ENCODE measurements at places on chromosomes 5 and 9. TPM values are rescaled to one million over a fixed set of nuclear protein-coding genes. Genes with fewer than 3 reads are reported as not detected.

The TMC1 gene
- total RNA-seq = 0.68 TPM

The CDH12 gene
- total RNA-seq = not detected

The RORB gene
- total RNA-seq = 0.82 TPM

The CTXN3 gene
- not detected for total RNA-seq

The SOX30 gene
- total RNA-seq = not detected

The BHMT2 gene
- total RNA-seq = 3.3 TPM

The SH3GL2 gene
- not detected for total RNA-seq

The LURAP1L gene
- 29.0 TPM for total RNA-seq

The PTGDS gene
- 33.0 TPM for total RNA-seq

The FGF1 gene
- 3.8 TPM for total RNA-seq

The PDE6A gene
- not detected for total RNA-seq

The CD14 gene
- total RNA-seq = 107 TPM

The C9orf78 gene
- 44.6 TPM for total RNA-seq

The MTAP gene
- 20.6 TPM for total RNA-seq

The BHMT gene
- not detected for total RNA-seq

The CTSV gene
- total RNA-seq = 1.9 TPM

The SEMA5A gene
- 69.7 TPM for total RNA-seq

The CLINT1 gene
- total RNA-seq = 84.5 TPM

The SLC36A2 gene
- total RNA-seq = not detected

The AQP3 gene
- total RNA-seq = 1.5 TPM

The ANKRD34B gene
- total RNA-seq = not detected

The CER1 gene
- not detected for total RNA-seq

The ARL14EPL gene
- not detected for total RNA-seq

The MUSK gene
- not detected for total RNA-seq

The PDGFRB gene
- total RNA-seq = 52.9 TPM

The SPACA9 gene
- total RNA-seq = 3.2 TPM

The CDH6 gene
- 11.9 TPM for total RNA-seq

The PRSS3 gene
- 8.0 TPM for total RNA-seq

The TEX53 gene
- not detected for total RNA-seq

The WDR38 gene
- not detected for total RNA-seq

The PRRX2 gene
- total RNA-seq = 15.1 TPM

The ZSWIM6 gene
- total RNA-seq = 5.3 TPM

The FST gene
- total RNA-seq = 38.1 TPM

The PDLIM7 gene
- 147 TPM for total RNA-seq

The OLFML2A gene
- 0.98 TPM for total RNA-seq

The PHYHD1 gene
- 6.1 TPM for total RNA-seq

The SLC6A3 gene
- not detected for total RNA-seq

The HRCT1 gene
- total RNA-seq = 12.0 TPM

The TOR4A gene
- total RNA-seq = 16.6 TPM

The PRLR gene
- total RNA-seq = 0.08 TPM

The TJP2 gene
- 42.7 TPM for total RNA-seq

The SLC22A4 gene
- total RNA-seq = 1.5 TPM

The MEF2C gene
- 27.2 TPM for total RNA-seq

The SOHLH1 gene
- total RNA-seq = not detected

The OCLN gene
- 3.5 TPM for total RNA-seq

The SPINK4 gene
- not detected for total RNA-seq

The ACER2 gene
- total RNA-seq = 3.5 TPM

The ARID3C gene
- 0.08 TPM for total RNA-seq

All from smooth muscle cell of the coronary artery (primary cell).